ENCODE measurements at places on chromosomes 3 and 15.

GRCh38 chr3:44674211-44674610 lies 25.7 kb downstream of the ZNF35 start:
- no peak for DNase-seq

DNA sequence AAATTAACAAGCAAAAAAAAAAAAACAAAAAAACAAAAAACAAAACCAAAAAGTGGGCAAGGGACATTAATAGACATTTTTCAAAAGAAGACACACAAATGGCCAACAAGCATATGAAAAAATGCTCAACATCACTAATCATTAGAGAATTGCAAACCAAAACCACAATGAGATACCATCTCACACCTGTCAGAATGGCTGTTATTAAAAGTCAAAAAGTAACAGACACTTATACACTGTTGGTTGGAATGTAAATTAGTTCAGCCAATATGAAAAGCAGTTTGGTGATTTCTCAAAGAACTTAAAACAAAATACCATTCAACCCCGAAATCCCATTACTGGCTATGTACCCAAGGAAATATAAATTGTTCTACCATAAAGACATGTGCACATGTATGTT lies 222.4 kb upstream of the CD96 start:
- no peak for DNase-seq

DNA sequence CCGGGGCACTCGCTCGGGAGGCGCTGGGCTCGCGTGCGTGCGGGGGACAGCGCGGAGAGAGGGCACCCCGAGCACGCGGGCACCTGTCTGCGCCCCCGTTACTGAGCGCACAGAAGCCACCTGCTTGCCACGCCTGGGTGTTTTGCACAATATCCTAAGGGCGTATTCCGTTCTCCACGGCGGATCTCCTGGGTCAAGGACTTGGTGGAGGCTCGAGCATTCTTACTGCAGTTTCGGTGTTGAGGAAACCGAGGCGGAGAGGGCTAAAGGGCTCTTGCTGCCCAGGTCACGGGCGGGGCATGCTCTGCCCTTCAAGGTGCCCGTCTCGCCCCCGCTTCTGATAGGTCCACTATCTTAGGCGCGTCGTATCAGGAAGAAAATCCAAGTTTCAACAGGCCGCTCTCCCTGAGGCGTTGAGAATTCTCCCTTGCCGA lies 526 bp downstream of the GPD1L start:
- no peak for DNase-seq

DNA sequence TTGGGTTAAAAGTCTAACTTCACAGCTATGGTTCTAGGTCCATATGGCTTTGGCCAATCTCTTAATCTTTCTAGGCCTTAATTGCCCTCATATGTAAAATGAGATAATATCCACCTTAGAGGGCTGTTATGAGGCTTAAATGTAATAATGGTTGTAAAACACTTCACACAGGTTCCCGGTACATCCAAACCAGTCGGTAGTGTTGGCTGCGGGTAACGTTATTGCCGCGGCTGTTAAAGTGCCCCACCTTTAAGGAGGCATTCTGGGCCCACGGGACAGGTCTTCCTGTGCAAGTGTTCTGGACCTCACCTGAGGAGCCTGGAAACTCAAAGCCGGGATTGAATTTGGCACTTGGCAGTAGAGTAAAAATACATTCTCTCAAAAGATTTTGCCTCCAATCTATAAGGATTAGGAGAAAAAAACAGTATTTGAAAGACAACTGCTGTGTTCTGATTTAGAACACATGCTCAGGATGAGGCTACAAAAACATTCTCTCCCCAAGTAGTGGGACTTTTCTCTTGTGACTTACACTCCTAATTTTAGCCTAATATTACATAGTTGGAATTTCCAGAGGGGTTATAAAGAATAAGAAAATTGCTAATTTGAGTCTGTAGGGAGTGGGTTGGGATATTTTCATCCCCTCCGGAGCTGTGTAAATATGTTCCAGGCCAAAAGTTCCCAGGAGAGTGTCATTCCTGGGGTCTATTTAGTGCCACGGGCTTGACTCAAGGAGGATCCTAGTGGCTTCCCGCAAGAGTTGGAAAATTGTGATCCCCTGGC lies 44.9 kb upstream of the TSEN2 start:
- DNase-seq = no peak
